ENCODE measurements at places on chromosomes 11 and 22. TPM values are rescaled to one million over a fixed set of nuclear protein-coding genes. Genes with fewer than 3 reads are reported as not detected.

Gene BLID
- not detected for total RNA-seq

Gene SPI1
- 15.4 TPM for total RNA-seq

Gene LMF2
- 43.4 TPM for total RNA-seq

Gene NCAM1
- total RNA-seq, result 2.3 TPM

Gene SCARF2
- total RNA-seq, result 3.0 TPM

Gene SLC37A2
- total RNA-seq, result 44.4 TPM

Gene FGF19
- total RNA-seq, result not detected

- no peak for DNase-seq
These were observed 13.1 kb downstream of the MIAT start for GRCh38 chr22:26670459-26670858.

- DNase-seq, result no peak
These were observed 9.1 kb downstream of the CTSF start for GRCh38 chr11:66559142-66559865.

GRCh38 chr11:17734986-17735817, 621 bp downstream of the KCNC1 start:
- no peak for DNase-seq

GRCh38 chr11:62603776-62604299, 2.2 kb upstream of the MTA2 start:
- DNase-seq, result no peak

DNA sequence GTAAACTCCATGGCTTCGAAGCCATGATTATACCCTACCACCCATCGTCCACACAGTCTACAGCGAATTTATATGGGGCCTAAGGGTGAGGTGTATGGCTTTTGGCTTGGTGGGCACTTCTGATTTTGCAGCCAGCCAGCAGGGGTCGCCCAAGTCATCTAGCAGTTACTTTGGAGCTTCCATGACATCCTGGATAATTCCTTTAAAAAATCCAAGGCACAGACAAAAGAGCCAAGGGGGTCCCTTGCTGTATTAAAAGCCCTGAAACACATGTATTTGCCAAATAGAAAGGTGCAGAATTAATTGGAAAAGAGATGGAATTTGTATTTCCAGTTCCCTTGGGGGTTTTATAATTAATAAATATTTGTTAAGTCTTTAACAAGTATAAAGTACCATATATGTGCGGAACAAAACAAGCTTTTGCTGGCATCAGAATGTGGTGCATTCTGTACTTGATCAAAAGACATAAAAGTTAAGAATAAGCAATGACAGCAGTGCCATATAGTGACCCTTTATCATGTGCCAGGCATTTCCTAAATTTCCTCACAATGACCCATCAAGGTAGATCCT, 132.8 kb upstream of the PITPNB start:
- no peak for DNase-seq

DNA sequence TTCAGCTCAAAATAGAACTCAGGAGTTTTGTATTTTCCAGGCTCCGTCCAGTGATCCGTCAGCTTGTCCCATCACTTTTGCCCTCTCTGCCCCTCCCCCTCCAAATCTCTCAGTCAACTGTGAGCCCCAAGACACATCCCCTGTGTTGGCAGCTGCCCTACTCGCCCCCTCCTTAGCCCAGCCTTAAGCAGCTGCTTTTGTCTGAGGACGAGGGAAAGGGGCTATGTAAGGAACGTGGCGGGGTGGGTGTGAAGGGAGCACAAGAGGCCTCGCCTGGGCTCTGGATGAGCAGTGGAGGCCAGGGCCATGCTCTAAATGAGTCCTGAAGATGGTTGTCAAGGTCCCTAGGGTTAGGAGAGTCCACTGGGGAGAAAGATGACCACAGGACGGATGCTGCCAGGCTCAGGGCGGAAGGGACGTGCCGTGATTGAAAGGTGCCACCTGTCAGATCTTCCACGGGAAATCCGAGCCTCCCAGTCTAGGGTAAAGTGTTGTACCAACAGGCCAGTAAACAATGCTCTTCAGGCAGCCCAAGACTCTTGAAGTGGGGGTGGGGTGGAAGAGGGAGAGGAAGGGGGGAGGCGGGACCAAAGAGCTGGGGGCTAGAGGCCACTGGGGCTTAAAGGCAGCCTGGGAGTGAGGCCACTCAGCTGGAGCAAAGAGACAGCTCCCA, at the start of gene SMTNL1:
SMTNL1 (plus strand) TSS at position 649 of the 673 bp plus-strand sequence. CDS start 5,048 bp downstream, outside the sequence.
- no peak for DNase-seq

DNA sequence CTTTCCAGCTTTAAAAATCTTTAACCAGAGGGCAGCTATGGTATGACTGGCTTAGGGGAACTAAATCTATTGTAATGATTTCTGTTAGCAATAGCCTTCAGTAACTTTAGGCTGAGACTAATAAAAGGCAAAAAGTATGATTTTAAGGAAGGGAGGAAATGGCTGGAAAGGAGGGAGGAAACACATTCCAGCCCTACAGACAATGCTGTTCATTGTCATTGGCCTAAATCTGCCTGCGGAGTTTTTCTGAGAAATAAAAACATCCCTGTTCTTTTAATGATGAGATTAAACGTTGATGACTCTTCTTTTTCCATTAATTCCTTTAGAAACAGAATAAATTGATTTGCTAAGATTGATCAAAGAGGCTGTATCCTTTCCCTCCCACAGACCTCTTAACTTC, 99.6 kb upstream of the GRAMD1B start:
- no peak for DNase-seq

GRCh38 chr11:3873712-3874349, 18.4 kb downstream of the STIM1 start:
- DNase-seq, result no peak

- DNase-seq, result no peak
These were observed 32.0 kb downstream of the TMEM184B start for GRCh38 chr22:38240734-38241252.

DNA sequence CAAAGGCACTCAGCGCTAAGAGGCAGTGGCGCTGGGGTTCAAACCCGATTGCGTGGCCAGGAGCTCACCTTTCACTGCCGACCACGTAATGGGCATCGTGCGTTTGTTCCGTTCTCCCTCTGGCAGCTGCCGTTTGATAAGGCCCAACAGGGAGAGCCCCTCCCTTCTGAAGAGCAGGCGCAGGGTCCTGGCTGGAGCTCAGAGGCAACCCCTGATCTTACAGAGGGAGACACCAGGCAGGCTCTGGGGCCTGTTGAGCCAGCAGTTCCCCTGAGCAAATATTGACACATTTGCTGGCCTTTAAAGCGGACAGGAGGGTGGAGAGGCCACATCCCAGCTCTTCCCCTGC, 11.7 kb upstream of the C1QTNF6 start:
- no peak for DNase-seq

DNA sequence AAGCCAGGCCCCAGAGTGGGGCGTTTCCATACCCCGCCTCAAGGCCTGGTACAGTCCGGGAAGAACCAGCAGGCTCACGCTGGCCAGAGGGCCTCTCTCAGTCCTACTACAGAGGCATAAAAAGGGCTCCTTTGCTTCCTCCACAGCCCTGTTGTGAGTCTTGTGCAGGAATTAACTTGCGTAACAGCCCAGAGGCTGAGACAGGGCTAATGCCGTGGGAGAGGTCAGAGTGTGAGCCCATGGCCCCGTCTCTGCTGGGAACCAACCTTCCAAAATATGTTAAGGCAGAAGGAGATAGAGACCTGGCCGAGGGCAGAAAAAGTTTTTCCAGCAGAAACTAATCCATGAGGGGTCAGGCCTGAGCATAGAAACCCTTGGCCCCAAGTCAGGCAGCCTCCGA, 19.9 kb upstream of the TMEM184B start:
- no peak for DNase-seq

DNA sequence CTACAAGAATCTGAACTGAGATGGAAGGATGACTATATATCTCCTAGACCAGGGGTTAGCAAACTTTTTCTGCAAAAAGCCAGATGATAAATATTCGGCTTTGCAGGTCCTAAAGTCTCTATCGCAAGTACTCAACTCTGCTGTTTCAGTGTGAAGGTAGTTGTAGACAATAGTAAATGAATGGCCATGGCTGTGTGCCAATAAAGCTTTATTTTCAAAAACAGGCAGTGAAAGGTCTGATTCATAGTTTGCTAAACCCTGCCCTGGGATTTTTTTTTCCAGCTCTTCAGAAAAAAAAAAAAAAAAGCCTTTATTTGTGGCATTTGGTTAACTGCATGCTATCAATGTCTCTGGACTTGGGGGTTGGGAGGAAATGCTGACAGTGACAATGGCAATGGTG, 37.5 kb downstream of the FAM227A start:
- no peak for DNase-seq

DNA sequence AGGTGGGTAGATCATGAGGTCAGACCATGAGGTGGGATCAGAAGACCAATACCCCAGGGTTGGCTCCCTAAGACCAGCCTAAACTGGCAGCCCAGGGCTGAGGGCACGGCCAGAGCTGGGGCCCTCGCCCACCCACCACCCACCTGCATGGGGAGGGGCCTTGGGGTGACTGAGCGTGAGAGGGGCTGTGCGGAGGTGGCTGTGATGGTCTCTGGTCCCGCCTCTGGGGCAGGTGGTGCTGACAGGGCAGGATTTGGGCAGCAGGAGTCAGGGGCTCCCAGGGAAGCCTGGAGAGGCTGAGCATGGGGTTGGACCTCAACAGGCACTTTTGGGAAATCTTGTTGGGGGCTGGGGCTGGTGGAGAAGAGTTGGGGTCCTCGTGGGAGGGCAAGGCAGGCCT, 39.8 kb upstream of the MUC5AC start:
- no peak for DNase-seq

- no peak for DNase-seq
These were observed 567.3 kb downstream of the MIAT start for GRCh38 chr22:27224485-27225374.

GRCh38 chr22:29979777-29980321, 96.9 kb downstream of the MTMR3 start:
- DNase-seq, result no peak

DNA sequence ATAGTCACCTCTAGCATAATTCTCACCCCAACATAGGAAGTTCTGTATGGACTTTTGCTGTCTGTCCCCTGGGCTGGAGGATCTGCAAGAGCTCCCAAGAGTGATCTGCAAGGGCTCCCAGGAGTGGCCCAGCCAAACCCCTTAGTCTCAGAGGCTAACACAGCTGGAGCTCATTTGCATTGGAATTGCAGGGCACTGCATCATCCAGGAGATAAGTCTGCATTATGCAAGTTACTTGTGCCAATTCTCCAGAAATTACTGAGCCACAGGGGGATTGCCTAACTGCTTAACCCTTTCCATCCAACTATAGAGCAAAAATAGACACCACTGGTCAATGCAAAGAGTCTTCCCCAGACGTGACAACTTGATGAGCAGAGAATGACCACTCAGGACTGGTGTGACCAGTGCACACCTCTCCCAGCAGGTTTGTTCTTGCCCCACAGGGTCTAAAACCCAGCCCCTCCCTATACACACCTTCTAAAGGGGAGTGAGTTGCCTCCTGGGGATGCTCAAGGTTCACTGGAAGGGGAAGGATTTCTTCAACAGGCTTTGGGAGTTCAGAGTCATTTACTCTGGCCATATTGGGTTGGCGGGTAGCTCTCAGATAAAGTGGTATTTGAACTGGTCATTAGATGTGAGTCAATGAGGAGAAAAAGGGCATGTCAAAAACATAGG, 38.4 kb downstream of the POU2AF3 start:
- no peak for DNase-seq

DNA sequence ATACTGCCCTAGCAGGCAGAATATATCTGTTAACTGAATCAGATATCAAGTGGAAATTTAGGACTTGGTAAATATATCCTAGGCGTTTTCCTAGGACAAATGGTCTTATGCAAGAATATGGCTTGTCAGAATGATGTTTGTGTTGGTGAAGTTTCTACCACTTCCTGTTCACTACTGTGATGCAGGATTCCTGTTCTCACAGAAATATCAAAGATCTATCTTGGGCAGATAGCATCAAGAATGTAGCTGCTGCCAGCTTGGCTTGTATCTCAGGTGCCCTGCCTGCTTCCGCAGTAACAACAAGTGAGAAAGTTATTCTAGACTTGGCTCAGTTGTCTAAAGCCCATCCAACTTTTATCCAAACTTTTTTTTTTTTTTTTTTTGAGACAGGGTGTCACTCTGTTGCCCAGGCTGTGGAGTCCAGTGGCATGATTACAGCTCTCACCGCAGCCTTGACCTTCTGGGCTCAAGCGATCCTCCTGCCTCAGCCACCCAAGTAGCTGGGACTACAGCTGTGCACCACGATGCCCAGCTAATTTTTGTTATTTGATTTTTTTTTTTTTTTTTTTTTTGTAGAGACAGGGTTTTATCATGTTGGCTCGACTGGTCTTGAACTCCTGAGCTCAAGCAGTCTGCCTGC, 61.3 kb downstream of the PPME1 start:
- DNase-seq, result no peak

- DNase-seq, result no peak
These were observed 32.3 kb downstream of the ADAMTS15 start for GRCh38 chr11:130480711-130481140.

DNA sequence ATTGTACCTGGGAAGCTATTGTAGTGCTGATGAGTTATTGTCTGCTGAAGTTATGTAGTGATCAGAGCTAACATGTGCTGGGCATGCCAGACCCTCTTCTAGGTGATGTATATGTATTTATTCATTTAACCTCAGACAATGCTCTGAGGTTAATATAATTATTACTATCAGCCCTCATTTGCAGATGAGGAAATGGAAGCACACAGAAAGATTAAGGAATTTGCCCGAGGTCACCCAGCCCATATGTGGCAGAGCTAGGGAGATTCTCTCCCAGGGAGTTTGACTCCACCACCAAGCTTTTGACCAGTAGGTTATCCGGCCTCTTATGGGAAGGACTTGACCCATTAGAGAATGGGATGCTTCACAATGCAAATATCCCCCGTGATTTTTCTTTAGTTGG, 114.2 kb upstream of the NAV2 start:
- no peak for DNase-seq

DNA sequence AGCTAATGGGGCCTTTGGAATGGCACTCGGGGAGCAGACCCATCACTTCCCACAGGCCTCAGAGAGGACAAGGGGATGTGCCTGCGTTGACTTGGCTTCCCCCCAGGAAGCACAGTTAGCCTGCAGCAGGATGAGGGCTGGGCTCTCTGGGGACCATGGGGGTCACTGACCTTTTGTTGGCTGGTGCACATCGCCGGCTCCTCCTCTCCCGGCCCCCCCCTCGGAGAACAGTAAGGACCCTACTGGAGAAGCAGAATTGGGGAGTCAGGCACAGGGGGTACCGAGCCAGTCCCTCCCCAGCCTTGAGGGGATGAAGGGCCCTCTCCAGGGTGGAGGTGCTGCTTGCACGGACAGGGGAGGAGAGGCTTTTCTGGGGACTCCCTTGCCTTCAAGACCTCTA, 32.8 kb downstream of the NRXN2 start:
- DNase-seq, result no peak

- DNase-seq, result no peak
These were observed 575.3 kb upstream of the B3GAT1 start for GRCh38 chr11:134987223-134987768.

DNA sequence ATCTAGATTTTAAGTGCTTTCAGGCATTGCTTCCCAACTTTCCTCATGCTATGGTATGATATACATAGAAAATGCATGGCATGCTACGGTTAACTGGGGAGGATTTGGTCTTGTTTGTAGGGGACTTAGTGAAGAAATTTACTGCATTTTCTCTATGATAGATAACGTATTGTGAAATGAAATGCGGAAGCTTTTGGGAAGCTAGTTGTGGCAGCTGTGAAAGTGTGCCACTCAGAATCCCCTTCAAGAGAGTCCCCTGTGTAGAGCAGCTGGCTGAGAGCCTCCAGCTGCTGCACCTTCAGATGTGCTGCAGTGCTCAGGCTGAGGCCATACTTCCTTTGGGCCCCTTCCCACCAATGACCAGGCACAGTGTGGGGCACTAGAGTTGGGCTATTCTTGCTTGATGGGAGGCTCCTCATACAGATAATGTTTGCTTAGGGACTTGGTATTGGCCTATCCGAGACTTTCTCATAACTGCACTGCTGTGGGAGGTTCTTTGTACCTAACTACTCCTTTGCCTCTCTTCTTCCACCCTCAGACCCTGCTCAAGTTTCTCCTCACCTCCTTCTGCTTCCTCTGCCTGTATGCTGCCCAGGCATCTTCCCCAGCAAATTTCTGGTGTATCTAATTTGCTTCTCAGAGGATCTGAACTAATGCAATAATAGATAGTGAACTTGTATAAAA, 67.3 kb downstream of the HIPK3 start:
- no peak for DNase-seq

All from esophagus squamous epithelium (tissue), 5 donors.